SW 1271 (cell line): ENCODE measurements at places on chromosomes 2 and 18.
A peak's percentile ranks its signal among the peaks of the same experiment; 100 is the strongest.

DNA sequence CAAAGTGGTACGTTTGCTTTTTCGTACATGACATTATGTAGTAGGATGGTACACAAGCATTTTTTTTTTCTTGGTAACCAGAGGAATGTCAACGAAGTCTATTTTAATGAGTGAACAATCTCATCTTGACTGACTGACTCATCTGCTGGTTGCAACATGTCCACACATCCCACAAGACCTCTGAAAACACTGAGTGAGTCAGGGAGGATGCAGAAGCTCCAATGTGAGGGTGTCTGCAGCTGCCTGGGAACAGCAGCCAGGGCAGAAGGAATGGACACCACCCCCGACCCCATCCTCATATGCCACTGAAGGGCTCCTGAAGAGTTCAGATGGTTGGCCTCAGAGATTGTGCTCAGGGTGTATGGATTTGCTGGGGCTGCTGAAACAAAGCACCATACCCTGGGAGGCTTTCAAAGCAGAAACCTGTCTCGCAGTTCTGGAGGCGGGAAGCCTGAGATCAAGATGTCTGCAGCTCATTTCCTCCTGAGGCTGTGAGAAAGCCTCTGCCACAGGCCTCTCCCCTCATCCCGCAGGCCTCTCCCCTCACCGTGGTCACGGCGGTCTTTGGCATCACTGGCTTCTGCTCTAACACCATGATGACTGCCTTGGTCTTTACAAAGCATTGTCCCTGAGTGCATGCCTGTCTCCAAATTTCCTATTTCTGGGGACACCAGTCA, 124.6 kb downstream of the LRATD1 start:
- peak; percentile 4 for DNase-seq

DNA sequence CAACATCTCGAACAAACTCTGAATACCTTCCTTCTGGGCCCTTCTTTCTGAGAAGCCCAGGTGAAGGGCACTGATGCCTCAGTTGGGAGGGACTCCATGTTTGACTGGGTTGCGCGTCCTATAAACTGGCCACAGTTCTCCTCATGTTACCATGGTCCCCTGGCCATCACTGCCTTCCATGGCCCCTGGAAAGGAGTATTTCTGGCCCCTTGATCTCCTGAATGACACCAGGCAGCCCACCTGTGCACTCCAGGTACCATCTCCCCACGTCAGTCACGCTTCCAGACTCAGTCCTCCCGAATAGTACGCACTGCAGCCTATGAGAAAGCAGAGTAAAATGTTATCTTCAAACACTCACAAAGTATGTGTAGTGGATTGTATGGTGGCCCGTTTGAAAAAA, 73.9 kb downstream of the ACKR3 start:
- no peak for DNase-seq

DNA sequence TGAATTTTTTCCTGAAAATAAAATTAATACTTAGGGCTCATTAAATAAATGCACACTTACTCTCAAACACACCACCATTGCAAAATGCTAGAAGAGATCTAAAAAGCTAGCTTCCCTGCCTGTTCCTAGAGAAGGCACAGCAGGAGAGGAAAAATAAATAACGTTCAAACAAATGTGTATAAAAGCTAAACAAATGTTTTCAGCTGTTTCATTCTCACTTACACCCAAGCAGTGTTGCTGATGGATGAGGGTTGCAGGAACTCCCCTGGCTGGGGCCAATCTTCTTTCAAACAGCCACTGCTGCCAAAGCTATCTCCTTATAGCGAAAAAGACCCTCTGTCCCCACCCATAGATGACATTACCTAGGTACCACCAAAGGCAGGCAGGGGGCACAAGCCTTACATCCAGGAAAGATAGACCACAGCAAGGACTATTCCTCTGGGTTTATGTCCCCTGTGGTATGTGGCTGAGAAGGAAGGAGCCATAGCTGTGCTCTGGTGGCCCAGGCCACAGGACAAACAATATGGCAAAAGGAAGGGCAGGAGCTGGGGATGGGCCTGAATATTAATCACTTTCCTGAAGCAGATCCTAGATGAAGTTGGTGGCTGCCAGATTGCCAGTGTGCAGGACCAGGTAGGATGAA, 214.6 kb downstream of the TTC32 start:
- DNase-seq = no peak

DNA sequence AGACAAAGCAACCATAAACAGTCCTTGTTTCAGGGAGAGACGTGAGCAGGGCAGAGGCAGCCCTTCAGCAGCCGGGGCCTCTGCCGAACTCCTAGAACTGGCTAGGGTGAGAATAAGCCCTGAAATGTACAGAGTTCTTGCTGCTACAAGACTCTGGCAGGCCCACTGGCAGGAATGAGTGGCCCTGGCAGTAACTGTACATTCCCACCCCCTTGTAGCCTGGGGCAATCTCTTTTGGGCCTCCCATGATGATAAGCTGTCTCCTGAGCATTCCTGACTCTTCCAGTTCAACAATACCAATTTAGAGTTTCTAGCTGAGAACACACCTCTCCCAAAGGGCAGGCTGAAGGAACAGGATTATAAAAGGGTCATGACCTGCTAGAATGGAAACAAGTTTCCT, 54.3 kb downstream of the HAUS1 start:
- no peak for DNase-seq

GRCh38 chr2:187117483-187117882, 268.5 kb upstream of the ZSWIM2 start:
- no peak for DNase-seq

DNA sequence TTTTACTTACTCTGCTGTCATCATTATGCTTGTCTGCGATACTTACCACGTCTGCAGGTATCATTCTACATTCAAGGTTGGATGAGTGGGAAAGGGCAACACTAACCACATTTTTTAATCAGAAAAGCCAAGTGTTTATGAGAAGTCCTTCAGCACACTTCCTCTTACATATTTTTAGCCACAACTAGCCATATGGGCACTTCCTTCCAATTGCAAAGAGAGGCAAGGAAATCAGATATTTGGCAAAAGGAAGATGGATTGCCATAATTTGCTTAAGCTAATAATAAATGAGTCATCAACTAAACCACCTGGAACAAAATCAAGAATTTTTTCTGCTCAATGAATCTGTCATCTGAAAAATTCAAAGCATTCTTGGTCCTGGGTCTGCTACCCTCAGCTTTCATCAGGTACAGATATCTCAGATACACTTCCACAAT, 16.7 kb upstream of the MRO start:
- no peak for DNase-seq

DNA sequence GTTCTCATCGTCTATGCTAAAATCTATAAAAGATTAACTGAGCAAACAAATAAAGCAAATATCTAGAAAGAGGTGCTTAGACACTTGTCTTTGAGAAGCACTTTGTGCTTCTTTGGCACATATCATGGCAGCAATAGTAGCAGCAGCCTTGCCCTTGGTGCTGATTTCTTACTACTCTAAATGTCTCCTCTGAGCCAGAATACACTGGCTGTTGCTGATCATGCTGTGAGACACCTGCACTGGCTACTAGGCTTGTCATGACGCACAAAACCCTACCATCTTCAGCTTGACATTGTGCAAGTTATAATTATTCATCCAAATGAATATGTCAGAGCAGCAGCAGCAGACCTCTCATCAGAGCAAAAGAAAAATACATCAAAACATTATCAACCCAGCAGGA, 46.7 kb downstream of the FANCL start:
- no peak for DNase-seq

GRCh38 chr18:47587587-47587986, 336.1 kb upstream of the SKOR2 start:
- no peak for DNase-seq

GRCh38 chr18:44626807-44627206, 53.9 kb upstream of the SETBP1 start:
- no peak for DNase-seq
